ENCODE measurements at places on chromosomes 5 and 9. TPM values are rescaled to one million over a fixed set of nuclear protein-coding genes. Genes with fewer than 3 reads are reported as not detected.

SPINK13 gene
- polyA plus RNA-seq = not detected

NAIP gene
- polyA plus RNA-seq = 9.0 TPM

C1QTNF2 gene
- 44.1 TPM for polyA plus RNA-seq

DNA sequence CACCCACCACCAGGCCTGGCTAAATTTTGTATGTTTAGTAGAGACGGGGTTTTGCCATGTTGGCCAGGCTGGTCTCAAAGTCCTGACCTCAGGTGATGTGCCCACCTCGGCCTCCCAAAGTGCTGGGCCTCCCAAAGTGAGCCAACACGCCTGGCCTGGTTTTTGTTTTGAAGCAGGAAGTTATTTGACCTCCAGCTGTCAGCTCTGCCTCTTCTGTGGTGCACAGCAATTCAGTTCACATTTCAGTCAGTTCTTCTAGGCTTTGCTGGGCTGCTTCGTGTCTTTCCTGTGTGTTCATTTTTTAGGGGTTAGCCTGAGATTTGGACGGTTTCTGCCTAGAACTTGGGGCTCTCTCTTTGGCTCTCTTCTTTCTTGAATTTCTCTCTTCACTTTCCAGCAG lies 8.9 kb downstream of the LCN1 start:
- DNase-seq = no peak

DNA sequence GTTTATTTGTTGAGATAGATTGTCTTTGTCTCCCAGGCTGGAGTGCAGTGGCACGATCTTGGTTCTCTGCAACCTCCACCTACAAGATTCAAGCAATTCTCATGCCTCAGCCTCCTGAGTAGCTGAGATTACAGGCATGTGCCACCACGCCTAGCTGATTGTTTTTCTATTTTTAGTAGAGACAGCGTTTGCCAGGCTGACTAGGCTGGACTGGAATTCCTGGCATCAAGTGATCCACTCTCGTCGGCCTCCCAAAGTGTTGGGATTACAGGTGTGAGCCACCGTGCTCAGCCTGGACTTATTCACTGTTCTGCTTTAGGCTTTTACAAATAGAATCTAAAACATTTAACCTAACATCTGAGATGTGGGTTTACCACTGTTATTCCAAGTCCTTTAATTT lies 91.3 kb downstream of the COMMD10 start:
- DNase-seq = no peak

- DNase-seq = no peak
These were observed 513.7 kb downstream of the CDK5RAP2 start for GRCh38 chr9:120066315-120066714.

DNA sequence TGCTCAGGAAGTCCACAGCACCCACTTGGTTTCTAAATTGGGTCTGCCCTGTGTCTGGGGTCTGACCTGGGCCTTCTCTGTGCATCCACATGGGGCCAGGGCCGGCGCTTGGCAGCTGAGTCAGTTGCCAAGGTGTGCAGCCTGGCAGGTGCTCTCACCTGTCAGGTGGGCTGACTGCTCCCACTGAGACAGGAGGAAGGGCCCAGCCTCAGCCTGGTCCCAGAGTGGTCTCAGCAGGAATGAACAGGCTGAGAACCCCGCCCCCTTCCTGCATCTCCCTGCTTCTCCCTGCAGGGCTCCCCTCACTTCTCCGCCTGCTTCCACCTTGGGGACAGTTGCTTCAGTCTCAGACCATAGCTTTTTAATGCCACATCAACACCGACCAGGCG lies 60.5 kb downstream of the BARX1 start:
- no peak for DNase-seq

DNA sequence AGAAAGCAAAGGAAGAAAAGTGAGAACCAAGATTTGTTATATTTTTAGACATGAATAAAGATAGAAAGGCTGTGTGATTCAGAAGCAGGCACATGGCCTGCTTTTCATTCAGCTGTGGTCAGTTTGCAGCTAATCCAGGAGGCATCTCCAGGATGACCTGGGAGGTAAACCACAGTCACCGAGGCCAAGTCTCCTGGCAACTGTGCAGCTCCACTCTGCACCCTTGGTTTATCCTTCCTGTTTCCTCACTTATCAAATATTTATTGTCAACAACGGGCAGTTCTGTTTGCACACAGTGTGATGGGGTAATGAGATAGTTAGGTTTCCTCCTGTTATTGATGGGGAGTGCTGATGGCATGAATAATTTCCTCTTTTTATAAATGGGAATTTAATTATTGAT lies 243.0 kb downstream of the PSAT1 start:
- no peak for DNase-seq

Data from muscle of back (tissue), 13 donors.